ENCODE measurements at places on chromosomes 13 and 19.

- no peak for DNase-seq
These were observed 142.2 kb downstream of the MZT1 start for GRCh38 chr13:72585254-72585653.

DNA sequence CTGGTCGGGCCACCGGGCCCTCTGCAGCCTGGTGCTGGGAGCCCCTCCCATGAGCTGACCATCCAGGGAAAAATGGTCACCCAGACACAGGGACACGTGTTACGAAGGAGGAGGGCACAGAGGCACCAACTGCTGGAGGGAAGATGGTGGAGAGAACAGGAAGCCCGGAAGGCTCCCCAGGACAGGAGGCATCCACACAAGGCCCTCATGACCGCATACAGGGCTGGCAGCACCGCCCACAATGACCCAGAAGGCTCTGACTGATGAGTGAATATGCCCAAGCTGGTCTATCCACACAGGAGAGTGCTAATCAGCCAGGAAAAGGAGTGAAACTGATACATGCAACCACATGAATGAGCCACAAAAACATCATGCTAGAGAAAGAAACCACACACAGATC, 14.0 kb upstream of the TMEM86B start:
- DNase-seq = no peak

DNA sequence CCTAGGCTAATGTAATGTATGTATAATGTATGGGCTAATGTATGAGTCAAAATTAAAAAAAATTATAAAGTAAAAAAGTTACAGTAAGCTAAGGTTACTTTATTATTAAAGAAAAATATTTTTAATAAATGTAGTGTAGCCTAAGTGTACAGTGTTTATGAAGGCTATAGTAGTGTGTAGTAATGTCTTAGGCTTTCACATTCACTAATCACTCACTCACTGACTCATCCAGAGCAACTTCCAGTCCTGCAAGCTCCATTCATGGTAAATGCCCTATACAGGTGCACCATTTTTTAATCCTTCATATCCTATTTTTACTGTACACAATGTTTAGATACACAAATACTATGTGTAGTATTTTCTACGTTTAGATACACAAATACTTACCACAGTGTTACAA, 1.8 kb upstream of the TMEM272 start:
- no peak for DNase-seq

DNA sequence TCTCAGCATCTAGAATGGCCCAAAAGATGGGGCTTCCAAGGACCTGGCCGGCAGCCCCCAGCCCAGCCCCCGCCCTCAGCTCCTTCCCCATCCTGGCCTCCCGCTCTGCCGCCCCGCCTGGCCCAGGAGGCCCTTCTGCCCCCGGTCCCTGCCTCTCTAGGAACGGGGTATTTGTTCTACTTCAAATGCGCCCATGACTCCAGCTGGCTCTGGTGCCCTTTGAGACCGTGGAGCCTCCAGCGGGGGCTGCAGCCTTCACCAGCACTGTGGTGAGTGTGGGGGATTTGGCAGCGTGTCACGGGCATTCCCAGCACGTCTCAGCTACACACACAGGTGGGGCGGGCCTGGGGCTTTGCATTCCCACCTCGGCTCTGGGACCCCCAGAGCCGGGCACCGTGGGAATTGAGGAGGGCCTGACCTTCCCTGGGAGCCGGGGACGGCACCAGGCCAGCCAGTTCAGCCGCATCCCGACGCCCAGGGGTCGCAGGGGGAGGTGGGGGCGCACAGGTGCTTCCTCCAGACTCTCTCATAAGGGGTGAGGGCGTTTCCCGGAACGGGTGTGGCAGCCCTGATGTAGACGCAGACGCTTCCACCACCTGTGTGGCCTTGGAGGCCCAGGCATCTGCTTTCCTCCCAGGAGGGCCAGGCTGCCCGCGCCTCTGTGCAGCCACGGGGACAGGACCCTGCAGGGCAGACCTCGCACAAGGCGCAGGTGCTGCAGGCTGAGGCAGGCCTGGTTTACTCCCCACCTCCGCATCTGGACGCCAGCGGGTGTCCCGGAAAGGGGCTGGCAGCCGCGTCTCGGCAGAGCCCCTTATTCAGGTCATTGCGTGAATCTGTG, 947 bp downstream of the ATP4B start:
- DNase-seq = no peak
